ENCODE measurements at places on chromosomes 16 and 17. TPM values are rescaled to one million over a fixed set of nuclear protein-coding genes. Genes with fewer than 3 reads are reported as not detected.

The CCL16 gene
- total RNA-seq, result not detected

The MGAT5B gene
- 1.4 TPM for total RNA-seq

The BOLA2B gene
- total RNA-seq, result 60.7 TPM

The KCTD19 gene
- not detected for total RNA-seq

The KRTAP4-6 gene
- not detected for total RNA-seq

The STH gene
- total RNA-seq, result not detected

The NLGN2 gene
- 5.1 TPM for total RNA-seq

The QPRT gene
- total RNA-seq, result 0.96 TPM

The HOXB3 gene
- 1.7 TPM for total RNA-seq

DNA sequence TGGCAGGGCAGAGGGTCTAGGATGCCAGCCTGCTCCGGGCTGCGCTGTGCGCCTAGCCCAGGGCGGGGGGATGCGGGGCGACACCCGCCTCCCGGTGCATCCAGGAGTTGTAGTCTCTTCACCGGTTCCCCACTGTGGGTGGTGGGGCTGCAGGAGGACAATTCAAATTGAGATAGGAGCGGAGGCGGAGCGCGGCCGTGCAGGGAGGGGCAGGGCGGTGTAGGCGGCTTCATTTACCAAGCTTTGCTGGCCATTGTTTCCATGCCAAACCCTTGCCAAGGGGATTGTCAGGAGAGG, 2047.4 kb downstream of the TP53TG3F start:
- no peak overlapping the region for H3K4me3 ChIP-seq
- H3K27ac ChIP-seq, result no peak overlapping the region
- H3K36me3 ChIP-seq, result no peaks in the 10 kb centered on the region
- no peaks in the 10 kb centered on the region for H3K4me1 ChIP-seq

GRCh38 chr16:27636453-27637240, 86.7 kb downstream of the KATNIP start:
- H3K27me3 ChIP-seq, result no peaks in the 10 kb centered on the region
- DNase-seq, result no peak
- peak overlapping the region; percentile 11 for H3K27ac ChIP-seq
- peaks cover 14% of the 10 kb centered on the region for H3K36me3 ChIP-seq

DNA sequence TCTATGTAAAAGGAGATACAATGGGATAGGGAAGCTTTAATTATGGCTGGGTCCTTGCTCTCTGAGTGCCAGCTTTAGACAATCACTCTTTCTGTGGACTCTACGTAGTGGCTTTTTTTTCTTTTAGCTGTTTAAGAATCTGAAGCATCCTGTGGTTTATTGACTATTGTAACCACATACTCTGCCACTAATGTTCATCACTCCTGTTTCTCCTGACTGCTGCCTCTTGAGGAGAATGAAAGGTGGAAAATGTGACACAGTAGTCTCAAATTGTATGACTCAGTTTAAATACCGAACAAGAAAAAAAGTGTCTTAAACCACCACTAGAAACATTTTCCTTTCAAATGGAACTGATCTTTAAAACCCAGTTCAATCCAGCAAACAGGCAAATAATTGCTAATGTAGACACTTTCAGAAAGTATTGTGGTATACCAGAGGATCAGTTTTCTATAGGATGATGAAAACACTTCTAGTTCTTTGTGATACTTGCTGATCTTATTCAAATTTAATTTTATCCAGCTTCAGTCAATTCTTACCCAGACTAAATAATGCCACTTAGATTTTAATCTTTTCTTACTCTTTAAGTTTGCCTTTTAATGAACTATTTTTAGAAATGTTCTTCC, 302.7 kb upstream of the PMFBP1 start:
- H3K36me3 ChIP-seq, result peaks cover 5% of the 10 kb centered on the region
- peak overlapping the region; percentile 41 for H3K4me3 ChIP-seq
- peaks cover 14% of the 10 kb centered on the region for H3K4me1 ChIP-seq

GRCh38 chr17:50311112-50311460, 34.8 kb upstream of the XYLT2 start:
- H3K36me3 ChIP-seq, result peaks cover 7% of the 10 kb centered on the region
- H3K4me1 ChIP-seq, result peaks cover 6% of the 10 kb centered on the region
- H3K27ac ChIP-seq, result no peak overlapping the region
- H3K4me3 ChIP-seq, result no peak overlapping the region
- DNase-seq, result no peak

DNA sequence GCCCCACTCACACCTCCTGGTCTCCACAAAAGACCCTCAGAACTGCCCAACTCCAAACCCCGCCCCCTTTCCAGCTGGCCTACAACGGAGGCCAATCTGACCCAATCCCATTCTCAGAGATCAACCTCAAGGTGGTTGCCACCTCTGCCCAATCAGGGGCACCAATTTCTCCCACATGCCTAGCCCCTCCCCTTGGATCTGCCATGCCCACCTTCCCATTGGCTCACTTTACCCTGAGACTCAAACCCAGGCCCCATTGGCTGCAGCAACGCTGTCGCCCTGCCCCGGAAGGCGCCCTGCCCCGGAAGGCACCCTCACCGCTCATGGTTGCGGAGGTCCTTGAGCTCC, 10.6 kb downstream of the ZNF668 start:
- no peaks in the 10 kb centered on the region for H3K27me3 ChIP-seq
- no peak for DNase-seq
- peak overlapping the region; percentile 61 for H3K27ac ChIP-seq
- H3K36me3 ChIP-seq, result no peaks in the 10 kb centered on the region

- H3K36me3 ChIP-seq, result no peaks in the 10 kb centered on the region
- peaks cover 28% of the 10 kb centered on the region for H3K27me3 ChIP-seq
- H3K4me1 ChIP-seq, result peaks cover 11% of the 10 kb centered on the region
- no peak overlapping the region for H3K4me3 ChIP-seq
- H3K27ac ChIP-seq, result no peak overlapping the region
Observed at GRCh38 chr16:23152386-23153178, 3.3 kb upstream of the USP31 start.

- H3K4me3 ChIP-seq, result no peak overlapping the region
- no peaks in the 10 kb centered on the region for H3K36me3 ChIP-seq
- no peak overlapping the region for H3K27ac ChIP-seq
- no peaks in the 10 kb centered on the region for H3K27me3 ChIP-seq
- H3K4me1 ChIP-seq, result no peaks in the 10 kb centered on the region
- no peak for DNase-seq
Observed at GRCh38 chr17:11495613-11496012, 102.7 kb upstream of the DNAH9 start.

GRCh38 chr16:89721546-89722391, 432 bp downstream of the ZNF276 start:
- peak overlapping the region; percentile 98 for H3K4me3 ChIP-seq
- peak; percentile 86 for DNase-seq
- peak overlapping the region; percentile 97 for H3K27ac ChIP-seq

GRCh38 chr17:44646280-44646679, 10.0 kb upstream of the MEIOC start:
- H3K4me1 ChIP-seq, result peaks cover 2% of the 10 kb centered on the region
- no peak overlapping the region for H3K4me3 ChIP-seq
- H3K27ac ChIP-seq, result no peak overlapping the region
- peaks cover 69% of the 10 kb centered on the region for H3K27me3 ChIP-seq

GRCh38 chr16:52573365-52574299, 26.7 kb upstream of the TOX3 start:
- no peak overlapping the region for H3K27ac ChIP-seq
- H3K4me3 ChIP-seq, result no peak overlapping the region
- no peaks in the 10 kb centered on the region for H3K4me1 ChIP-seq
- no peaks in the 10 kb centered on the region for H3K36me3 ChIP-seq
- DNase-seq, result no peak

GRCh38 chr16:585351-585750, 4.5 kb upstream of the RAB40C start:
- DNase-seq, result no peak
- peaks cover 3% of the 10 kb centered on the region for H3K36me3 ChIP-seq
- no peak overlapping the region for H3K27ac ChIP-seq

GRCh38 chr17:81422776-81423697, 27.8 kb downstream of the BAHCC1 start:
- no peaks in the 10 kb centered on the region for H3K36me3 ChIP-seq
- H3K27me3 ChIP-seq, result peaks cover 11% of the 10 kb centered on the region
- H3K27ac ChIP-seq, result no peak overlapping the region
- peaks cover 3% of the 10 kb centered on the region for H3K4me1 ChIP-seq

DNA sequence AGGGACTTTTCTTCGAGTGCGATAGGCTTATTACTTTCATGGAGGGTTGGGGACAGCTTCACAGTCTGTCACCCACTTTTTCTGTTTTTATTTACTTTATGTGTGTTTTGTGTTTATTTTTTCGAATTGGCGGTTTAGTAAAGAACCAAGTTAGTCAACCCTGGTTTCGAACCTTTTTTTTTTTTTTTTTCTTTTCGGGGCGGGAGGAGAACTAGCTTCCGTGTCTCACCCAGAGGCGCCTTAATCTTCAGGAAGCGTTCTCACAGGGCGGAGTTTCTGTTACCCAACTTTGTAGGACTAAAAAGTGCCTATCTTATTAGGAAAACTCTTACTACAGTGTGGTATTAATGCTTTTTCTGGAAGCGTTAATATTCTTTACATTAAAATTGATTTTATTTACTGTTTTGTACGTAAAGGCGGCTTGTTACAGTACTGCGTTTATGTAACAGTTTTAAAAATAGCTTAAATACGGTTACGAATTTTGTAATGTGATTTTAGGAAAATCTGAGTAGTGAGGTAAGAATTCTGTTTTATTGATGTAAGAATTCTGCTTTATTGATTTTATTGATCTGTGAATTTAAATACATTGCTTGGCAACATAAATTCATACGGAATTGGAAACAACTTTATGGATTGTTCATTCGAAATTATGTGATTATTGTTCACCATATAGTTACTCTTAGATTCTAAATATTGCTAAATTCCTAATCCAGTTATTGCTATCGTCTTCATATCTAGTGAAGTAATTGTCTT, 885 bp downstream of the ZNF207 start:
- DNase-seq, result peak; percentile 34
- H3K4me1 ChIP-seq, result peaks cover 35% of the 10 kb centered on the region
- H3K27me3 ChIP-seq, result no peaks in the 10 kb centered on the region
- H3K4me3 ChIP-seq, result peak overlapping the region; percentile 99
- peaks cover 18% of the 10 kb centered on the region for H3K36me3 ChIP-seq
- H3K27ac ChIP-seq, result peak overlapping the region; percentile 100

DNA sequence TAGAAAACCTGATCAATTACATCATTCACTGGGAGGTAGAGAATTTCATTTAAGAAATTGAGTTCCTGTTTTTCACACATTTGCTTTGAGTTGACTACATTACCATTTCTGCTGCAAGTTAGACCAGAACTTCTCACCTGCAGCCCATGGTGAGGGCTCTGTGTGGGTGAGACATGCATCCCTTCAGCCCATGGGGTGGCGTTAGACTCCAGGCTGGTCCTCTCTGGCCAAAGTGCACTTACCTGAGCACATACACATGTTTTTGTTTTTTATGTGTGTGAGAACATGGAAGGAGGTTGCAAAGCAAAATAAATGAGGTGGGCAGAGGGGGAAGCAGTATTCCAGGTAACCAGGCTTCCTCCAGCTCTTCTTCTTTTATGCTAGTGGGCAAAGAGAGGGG, 470.2 kb downstream of the PMP22 start:
- no peak for DNase-seq
- H3K4me3 ChIP-seq, result no peak overlapping the region
- no peak overlapping the region for H3K27ac ChIP-seq
- peaks cover 5% of the 10 kb centered on the region for H3K4me1 ChIP-seq
- H3K36me3 ChIP-seq, result peaks cover 3% of the 10 kb centered on the region

DNA sequence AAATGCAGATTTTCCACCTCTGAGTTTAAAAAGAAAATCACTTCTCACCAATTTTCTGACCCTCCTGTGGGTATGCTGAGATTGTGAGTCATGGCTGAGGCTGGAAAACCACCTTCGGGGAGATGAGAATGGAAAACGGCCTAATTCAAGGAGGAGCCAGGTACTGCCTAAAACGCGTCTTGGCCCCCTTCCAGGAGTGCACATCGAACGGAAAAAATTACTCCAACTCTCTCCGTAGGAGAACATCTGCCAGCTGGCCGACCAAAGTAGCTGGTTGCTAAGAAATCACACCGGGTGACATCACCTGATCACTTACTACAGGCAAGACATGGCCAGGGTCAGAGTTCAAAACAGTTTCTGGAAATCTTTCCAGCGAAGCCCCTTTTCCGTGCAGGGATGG, 107.6 kb downstream of the ZNF423 start:
- H3K27me3 ChIP-seq, result peaks cover 59% of the 10 kb centered on the region
- no peaks in the 10 kb centered on the region for H3K4me1 ChIP-seq
- H3K4me3 ChIP-seq, result no peak overlapping the region
- H3K36me3 ChIP-seq, result no peaks in the 10 kb centered on the region
